ENCODE measurements at places on chromosomes 3 and 15. TPM values are rescaled to one million over a fixed set of nuclear protein-coding genes. Genes with fewer than 3 reads are reported as not detected.

CTXN2 gene
- total RNA-seq: 0.16 TPM

SLC12A1 gene
- not detected for total RNA-seq

GOLGA8O gene
- total RNA-seq: not detected

BCL2A1 gene
- not detected for total RNA-seq

CYP1A2 gene
- total RNA-seq: not detected

DNA sequence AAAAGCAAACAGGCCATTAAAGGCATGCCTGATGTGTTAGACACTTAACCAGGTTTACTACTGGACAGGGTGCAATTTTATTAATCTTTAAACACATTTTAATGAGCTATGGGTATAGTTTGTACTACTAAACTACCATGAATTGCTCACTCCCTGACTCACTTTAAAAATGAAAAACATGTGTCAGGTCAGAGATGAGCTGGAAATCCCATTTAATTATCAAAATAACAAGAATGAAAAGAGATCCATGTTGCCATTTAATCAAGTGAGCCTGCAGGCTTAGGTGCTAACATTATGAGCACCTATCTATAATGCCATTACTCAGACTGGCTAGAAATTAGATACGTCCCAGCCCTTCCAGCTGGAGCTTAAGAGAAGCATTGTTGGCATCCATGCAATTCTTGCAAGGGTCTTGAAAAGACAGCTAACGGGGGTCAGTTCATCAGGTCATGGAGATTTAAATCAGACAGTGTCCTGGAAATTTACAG is 224.4 kb downstream of the THRB start:
- DNase-seq: no peak

GRCh38 chr3:3260870-3261269 is 81.4 kb upstream of the CRBN start:
- DNase-seq: no peak

- no peak for DNase-seq
Measured at GRCh38 chr15:60006873-60007272, 2.8 kb downstream of the FOXB1 start.

- no peak for DNase-seq
Measured at GRCh38 chr3:113516115-113516505, 1.2 kb upstream of the SPICE1 start.

DNA sequence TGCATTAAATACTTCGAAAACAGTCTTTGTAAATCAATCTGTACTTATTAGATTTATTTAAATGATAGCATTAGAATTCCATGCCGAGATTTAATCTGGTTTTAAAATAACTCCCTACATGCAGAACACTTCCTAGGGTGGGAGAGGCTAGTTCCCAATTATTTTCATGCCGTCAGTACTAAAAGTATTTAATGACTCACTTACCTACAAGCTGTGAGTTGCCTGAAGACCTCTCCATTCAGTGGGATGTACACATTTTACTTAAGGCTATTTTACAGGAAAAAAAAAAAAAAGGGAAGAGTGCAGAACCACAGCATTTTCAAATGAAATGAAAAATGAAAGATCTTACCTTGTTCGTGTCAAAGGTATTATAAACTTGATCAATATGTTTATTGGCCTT is 469 bp downstream of the GUCA1C start:
- DNase-seq: no peak

DNA sequence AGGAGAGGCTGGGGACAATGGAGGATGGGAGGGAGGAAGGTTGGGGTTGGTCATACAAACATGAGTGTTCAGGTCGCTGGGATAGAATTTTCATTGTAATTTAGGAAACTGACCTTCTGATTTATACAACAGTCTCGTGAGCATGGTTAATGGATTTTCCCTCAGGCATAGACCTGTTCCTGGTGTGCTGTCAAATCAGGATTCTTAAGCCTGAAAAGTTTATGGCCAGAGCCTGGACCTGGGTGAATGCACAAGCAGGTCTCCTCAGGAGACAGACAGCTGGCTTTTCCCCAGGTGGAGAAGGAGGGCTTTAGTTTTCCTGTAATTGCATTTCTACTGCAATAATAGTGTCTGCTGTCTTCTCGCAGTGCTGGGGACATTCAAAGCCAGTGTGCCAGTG is 338.0 kb downstream of the SHQ1 start:
- DNase-seq: no peak

- no peak for DNase-seq
Measured at GRCh38 chr3:158631981-158632380, 12.3 kb upstream of the GFM1 start.

DNA sequence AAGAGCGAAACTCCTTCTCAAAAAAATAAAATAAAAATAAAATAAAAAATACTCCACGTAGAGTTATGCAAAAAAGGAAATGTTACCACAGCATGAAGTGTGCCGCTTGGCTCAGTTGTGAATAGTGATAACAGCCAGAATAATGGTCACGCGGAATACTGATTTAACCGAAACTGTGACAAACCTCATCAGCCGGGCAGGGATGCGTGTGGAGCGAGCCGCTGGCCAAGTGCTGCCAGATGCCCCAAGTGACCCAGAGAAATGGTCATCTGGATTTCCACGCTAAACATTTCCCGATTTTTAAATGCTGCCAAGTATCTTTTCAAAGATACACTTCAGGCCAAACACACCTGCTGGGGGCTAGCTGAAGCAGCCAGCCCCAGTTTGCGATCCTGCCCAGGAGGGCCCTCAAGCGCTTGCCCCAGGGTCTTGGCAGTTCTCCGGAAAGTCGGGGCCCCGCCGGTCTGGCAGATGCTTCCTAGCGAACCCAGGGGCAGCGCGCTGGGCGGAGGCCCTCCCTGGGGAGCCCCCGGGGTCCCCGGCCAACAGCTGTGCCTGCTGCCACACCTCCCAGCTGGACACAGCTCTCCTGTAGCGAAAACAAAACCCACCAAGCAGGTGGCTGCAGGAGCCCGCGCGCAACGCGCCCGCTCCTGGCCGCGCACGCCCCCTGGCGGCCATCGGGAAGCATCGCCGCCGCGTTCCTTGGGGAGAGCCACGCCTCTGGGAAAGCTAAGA is 35.1 kb downstream of the CMTM6 start:
- DNase-seq: peak; percentile 79

Measured in sigmoid colon (tissue), 7 donors.